ACHN (cell line): ENCODE measurements at places on chromosomes 5 and 9.

DNA sequence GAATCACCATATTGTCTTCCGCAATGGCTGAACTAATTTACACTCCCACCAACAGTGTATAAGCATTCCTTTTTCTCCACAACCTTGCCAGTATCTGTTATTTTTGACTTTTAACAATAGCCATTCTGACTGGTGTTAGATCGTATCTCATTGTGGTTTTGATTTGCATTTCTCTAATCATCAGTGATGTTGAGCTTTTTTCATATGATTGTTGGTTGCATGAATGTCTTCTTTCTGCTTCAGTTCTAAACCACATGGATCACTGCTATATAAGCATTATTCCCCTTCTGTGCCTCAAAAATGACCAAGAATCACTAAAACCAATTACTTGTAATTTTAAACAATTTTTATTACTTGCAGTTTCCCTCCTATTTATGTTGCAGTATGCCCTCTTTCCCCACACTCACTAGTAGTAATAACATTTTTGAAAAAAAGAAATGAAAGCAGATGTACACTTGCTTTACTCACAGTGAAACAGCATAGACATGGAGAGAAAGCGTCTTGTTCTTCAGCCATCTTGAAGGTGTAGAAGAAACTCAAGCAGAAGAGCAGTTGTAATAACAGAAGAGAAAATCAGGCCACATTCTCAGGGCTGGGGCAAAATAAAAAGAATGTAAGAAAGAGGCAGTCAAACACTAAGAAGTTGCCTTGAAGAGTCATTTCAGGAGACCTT lies 4.5 kb upstream of the TMEM252 start:
- DNase-seq = no peak

- no peak for DNase-seq
These were observed 540.0 kb downstream of the KCTD16 start for GRCh38 chr5:144710637-144711036.

- DNase-seq = no peak
These were observed 56.9 kb downstream of the AP3S1 start for GRCh38 chr5:115898656-115899055.

GRCh38 chr5:142325725-142326479 lies 1.1 kb upstream of the SPRY4 start:
- peak; percentile 57 for DNase-seq

GRCh38 chr5:116423587-116424257 lies 150.9 kb downstream of the SEMA6A start:
- DNase-seq = no peak

- no peak for DNase-seq
These were observed 18.9 kb upstream of the NPR3 start for GRCh38 chr5:32692036-32692746.

DNA sequence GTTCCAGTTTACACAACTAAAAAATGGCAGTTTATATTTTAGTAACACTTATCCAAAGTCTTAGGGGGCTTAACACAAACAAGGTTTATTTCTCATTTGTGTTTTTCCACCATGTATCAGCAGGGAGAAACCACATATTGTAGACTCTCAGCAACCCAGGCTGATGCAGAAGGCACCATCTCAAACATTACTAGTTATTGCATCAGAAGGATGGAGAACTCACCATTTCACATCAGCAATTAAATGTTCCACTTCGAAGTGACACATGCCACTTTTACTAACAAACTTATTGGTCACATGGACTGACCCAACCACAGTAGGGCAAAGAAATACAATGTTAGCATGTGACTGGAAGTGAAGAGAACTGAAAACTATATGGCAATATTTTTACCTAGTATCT lies 22.5 kb upstream of the SMC2 start:
- no peak for DNase-seq

- DNase-seq = peak; percentile 48
These were observed 1467.1 kb downstream of the FOXD4L5 start for GRCh38 chr9:63817622-63818518.

DNA sequence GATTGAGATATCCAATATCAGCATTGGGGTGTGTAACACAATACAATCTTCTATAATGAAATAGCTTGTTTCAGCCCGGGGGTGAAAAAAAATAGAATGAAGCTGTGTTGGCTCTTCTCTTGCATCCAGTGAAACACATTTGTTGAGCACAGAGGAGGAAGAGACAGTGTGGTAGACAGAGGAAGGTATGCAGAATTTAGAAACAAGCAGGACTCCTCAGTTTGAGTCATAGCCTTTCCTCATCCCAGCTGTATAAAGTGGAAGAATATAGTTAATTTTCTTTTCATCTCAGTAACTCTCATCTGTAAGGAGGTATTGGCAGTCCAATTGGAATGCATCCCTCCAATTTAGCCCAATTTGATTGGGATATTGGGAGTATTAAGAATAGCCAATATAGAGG lies 302.2 kb upstream of the VLDLR start:
- no peak for DNase-seq

- DNase-seq = no peak
These were observed 98.4 kb downstream of the TARS1 start for GRCh38 chr5:33539212-33539611.

DNA sequence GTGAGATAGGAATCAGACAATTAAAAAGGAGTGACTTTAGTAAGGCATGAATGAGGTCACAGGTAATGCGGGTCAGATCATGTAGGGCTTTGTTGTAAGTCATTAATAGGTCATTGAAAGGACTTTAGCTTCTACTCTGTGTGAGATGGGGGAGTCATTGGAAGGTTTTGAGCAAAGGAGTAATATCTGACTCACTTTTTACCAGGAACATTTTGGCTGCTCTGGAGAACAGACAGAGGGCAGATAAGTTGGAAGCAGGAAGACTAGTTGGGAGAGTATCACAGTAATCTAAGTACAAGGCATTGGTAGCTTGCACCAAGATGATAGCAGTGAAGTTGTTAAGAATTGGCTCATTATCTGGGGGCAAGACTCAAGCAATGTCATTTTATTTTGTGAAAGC lies 37.4 kb downstream of the KIF2A start:
- DNase-seq = no peak

GRCh38 chr5:86127696-86128095 lies 490.0 kb upstream of the COX7C start:
- no peak for DNase-seq

DNA sequence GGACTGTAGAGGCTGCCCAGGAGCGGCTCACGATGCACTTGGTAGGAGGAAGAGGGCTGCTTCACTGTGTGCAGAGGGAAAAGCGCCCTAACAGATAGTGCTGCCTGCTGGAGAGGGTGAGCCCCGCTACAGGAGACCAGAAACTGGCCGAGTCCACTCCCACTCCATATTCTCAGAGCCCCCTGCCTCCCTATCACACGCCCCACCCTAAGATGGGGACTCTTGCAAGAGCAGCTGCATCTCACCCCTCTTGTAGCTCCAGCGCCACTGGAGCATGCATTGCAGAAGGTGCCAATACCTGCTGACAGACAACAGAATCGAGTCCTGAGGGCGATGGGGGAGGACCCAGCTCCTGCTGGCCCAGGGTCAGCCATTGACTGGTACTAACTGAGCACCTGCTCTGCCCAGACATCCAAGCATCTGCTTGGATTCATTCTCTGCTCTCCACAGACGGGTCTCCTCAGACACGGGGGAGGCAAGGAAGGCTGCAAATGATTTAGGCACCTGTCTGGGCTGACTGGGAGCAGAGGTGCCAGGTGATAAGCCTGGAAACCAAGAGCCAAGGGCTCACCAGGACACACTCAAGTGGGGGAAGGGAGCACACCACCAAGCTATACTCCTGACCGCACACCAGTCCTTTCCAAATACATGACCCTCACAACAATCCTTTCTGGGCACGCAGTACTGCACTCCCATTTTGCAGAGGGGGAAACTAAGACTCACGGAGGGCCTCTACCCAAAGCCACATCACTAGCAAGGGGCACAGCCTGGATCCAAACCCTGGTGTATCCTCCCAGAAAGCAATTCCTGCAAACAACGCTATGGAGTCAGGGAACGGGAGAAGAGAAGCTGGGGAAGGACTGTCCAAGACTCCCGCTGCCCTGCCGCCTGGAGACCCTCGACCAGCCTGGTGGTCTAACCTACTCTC lies 1.6 kb downstream of the BICD2 start:
- no peak for DNase-seq

- peak; percentile 60 for DNase-seq
These were observed 291.8 kb upstream of the DAB2 start for GRCh38 chr5:39716532-39717028.

DNA sequence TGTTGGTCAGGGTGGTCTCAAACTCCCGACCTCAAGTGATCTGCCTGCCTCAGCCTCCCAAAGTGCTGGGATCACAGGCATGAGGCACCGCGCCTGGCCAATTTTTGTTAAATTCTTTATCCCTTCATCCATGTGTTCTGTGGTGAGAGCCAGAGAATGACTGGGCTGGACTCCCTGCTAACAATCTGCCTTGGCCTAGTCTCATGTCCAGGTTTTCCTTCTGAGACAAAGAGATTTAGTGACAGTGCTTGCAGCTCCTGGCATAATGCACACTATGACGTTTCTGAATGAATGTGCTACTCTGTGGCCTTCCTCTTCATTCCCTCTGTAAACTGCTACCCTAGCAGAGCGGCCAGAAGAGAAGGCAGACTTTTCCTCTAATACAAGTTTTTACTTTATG lies 79.3 kb downstream of the FOXD1 start:
- DNase-seq = no peak

DNA sequence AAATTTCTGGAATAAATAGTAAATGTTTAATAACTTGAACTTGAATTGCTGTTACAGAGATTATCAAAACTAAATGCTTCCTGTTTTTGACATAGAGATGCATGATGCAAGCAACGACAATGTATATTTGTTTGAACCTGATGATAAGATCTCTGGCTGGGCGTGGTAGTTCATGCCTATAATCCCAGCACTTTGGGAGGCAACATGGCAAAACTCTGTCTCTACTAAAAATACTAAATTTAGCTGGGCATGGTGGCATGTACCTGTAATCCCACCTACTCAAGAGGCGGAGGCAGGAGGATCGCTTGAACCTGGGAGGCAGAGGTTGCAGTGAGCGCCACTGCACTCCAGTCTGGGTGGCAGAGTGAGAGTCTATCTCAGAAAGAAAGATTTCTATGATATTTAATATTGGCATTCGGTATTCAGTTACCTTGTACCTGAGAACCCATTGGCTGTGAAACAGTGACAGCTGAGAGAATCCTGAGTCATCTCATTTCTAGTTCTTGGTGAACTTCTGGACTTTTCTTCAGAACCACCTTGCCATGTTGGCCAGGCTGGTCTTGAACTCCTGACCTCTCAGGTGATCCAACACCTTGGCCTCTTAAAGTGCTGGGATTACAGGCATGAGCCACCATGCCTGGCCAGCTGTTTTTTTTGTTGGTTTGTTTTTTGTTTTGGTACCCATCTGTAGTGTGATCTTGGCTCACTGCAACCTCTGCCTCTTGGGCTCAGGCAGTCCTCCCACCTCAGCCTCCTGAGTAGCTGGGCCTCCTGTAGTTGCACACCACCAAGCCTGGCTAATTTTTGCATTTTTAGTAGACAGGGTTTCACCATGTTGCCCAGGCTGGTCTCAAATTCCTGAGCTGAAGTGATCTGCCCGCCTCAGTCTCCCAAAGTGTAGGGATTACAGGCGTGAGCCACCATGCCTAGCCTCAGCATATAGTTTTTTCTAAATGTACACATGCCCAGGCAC lies 10.0 kb upstream of the FGF18 start:
- no peak for DNase-seq

GRCh38 chr9:91951944-91952520 lies 2.0 kb upstream of the ROR2 start:
- no peak for DNase-seq

DNA sequence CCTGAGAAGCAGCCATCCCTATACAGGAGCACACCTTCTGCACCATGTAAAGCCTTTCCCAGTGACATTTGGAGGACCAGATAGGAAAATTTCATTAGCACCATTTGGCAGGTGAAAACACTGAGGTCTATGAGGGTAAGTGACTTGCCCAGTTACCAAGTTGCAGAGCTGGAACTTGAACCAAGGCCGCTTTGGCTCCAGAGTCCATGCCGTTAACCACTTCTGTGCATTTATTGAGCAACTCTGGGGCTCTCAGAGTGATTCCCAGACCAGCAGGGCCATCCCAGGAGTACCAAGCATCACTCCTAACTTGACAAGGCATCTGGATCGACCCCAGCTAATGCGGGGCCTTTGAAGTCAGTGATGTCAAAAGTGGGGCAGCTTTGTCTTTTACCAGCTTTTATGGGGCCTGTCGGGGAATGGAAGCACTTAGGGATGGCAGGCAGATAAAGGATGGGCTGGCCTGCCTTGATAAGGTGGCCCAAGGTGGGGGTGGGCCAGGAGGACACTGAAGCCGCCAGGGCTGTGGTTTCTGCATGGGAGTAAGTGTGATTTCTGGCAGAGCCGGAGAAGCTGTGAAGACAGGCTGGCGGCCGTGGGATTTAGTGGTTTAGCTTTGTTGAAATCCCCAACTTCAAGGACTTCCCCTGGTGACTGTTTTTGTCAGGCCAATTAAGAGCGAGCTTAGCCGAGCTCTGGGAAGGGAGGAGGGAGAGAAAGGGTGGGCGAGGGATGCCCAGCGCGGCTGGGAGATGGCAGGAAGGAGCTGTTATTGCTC lies 127.3 kb downstream of the MACROH2A1 start:
- DNase-seq = no peak

DNA sequence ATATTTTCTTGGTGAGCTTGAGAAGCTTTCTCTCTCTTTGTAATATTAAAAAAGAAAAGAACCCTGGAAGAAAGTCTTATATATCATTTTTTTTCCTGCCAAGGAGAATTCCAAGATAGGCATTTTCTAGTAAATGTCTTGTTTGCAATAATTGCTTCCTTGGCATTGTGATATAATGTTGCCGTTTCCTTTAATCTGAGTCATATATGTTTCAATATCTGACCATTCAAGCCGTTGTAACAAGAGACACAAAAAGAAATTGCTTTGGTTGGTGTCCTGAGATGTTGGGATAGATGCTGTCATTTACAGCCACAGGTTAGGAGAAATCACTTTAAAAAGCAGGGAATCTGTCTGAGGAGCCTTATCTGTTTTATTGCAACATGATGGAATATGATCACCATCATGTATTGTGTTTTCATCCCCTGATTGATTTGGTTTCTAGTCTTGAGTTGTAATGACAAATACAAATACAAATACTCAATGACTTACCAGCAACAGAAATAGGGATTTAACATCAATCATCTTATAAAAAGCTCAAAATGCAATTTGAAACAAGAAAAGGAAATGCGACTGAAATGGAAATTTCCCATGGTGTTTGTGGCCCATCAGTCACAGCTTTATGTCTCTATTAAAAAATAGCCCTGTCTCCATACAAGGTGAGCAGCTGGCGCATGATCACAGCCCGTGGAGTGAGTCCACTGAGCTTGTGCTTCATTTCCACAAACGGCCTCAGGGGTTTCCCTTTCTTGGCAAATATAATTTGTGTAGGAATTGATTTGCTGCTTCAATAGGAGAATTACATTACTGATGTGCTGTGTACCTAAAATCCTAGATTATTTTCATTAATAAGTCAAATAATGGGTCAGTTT lies 250.1 kb upstream of the TRPC7 start:
- DNase-seq = no peak
